Thoracic aorta (tissue), 2 donors: ENCODE measurements at places on chromosomes 1 and 21.

- DNase-seq, result no peak
Observed at GRCh38 chr1:36328088-36328480, 4.6 kb upstream of the EVA1B start.

- no peak for DNase-seq
Observed at GRCh38 chr1:20037877-20038276, 32.1 kb upstream of the PLA2G5 start.

GRCh38 chr1:47415728-47416318, at the start of gene FOXE3:
Gene FOXE3, plus strand, starts transcription at chr1:47416285. Its CDS starts 31 bp downstream, at chr1:47416316.
- no peak for DNase-seq

DNA sequence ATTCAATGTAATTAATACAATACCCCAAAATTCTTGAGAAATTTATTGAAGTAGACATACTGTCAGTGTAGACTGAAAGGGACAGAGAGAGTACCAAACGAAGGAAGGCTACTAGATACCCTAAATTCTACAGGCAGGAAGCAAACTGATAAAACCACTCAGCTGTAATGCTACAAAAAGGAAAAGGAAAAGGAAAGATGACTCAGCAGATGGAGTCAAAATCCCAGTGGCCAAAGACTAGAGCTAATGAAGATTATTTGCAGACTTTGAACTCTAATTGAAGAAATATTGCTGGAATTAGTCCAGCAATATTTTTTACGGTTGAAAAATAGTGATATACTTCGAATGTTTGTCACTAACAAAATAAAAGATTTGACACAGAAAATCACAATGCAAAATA, 671.9 kb downstream of the BRINP3 start:
- no peak for DNase-seq

DNA sequence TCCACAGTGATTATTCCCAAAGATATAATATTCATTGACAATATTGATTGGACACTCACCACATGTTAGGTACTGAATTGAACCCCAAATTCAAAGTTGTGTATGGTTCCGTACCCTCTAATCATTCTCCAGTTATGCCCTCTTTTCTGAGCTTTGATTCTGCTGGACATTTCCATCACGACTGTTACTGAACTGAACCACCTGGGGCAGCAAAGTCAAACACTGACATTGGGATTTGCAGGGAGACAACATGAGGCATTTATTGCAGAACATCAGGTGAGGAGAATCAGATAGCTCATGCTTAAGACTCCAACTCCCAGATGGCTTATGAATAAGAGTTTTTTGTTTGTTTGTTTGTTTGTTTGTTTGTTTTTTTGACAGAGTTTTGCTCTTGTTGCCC, 420.9 kb downstream of the DISC1 start:
- no peak for DNase-seq

DNA sequence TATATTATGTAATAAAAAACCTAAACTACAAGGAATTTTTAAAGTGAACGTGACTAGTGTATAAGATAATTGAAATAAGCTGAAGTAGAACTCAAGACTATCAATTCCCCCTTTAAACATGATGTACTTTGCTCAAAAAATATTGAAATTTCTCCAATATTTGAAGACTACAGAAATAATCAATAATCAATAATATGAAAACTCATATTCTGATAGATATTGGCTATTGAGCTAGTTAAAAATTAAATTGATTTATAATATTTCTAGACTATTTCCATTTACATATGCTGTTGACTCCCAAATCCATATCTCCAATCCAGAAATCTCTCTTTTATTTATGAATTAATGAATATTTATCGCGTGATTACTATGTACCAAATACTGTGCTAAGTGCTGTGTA, 133.2 kb downstream of the USH2A start:
- no peak for DNase-seq
